ENCODE measurements at places on chromosomes 2 and 18.

GRCh38 chr2:138087751-138088593, 123.7 kb downstream of the HNMT start:
- DNase-seq, result no peak

DNA sequence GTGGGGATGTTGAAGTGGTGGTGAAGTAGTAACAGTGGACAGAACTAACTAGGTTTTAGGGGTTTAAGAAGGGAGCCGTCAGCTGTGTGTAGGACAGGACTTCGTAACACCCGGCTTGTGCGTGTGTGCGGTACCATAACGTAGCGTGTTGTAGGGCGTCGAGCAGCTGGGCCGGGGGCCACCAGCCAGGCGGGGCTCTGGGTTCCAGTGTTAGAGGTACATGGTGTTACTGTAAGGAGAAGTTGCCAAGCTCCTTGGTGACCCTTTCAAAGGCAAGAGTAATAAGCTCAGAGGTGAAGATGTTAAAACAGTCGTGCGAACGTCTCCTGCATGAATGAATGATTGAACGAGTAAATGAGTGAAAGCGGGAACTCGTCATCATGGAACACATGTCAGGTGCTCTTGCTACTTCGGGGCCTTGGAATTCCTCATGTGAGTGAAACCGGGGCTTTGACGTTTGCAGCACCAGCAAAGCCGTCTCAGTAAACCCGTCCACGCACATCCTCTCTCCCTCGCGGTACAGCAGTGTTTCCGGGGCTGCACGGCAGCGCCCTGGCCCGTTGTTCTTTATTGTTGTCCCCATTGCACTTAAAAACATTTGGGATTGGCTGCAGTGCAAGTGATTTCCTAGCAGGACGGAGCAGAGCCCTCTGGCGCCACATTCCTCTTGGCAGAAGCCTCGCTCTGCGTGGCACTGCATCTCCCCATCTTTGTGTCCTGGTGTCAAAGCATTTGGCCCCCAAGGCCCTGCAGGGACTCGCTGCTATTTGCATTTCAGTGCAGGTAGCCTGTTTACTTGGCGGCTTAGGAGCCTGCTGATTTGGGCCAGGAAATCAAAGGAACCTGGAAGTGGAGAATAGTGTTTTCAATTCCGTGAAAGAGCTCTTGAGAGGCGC, 115.0 kb downstream of the GBX2 start:
- no peak for DNase-seq

DNA sequence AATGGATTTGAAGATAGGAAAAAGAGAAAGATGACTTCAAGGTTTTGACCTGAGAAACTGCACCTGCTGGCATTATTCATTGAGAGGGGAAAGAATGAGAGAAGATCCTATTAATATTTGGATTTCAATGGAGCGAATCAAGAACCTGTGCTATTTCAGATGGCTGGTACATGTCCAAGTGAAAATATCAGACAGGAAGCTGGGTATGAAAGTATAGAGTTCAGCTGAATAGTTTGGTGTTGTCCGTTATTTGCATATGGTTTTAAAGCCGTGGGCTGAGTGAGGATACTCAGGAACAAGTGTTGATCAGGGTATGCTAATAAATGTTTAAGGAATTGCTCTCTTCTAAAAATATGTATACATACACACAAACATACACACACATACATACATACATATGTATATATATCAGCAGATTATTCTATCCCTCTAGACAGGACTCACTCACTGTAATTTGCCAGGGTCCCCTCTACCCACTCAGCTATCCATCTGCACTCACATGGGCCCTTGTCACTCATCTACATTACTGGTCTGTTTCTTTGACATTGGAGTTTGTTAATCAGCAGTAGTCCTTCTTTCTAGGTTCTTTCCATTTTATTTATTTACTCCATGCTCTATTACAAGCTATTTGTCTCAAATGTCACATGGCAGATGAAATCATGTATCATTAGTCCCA, 33.9 kb upstream of the IKZF2 start:
- no peak for DNase-seq

- DNase-seq, result no peak
Measured at GRCh38 chr18:47081578-47081977, 46.2 kb upstream of the ELOA2 start.

DNA sequence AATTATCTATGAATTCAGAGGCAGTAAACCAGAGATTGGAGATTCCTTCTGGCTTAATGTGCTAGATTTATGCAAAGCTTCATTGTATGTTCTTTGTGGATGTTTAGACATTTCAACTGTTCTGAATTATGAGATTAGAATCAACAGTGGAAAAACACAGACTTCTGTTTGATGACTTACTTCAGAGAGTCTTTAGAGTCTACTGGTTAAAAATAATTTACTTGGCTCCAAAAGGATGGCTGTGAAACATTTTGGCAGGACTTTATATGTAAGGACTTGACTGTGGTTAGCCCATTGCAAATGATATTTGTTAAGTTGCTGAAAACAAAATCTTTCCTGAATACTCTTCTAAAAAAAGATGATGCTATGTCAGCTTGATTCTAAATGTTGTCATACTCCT, 25.5 kb upstream of the LRRC30 start:
- no peak for DNase-seq

GRCh38 chr2:8432706-8433336, 249.0 kb upstream of the ID2 start:
- DNase-seq, result no peak

DNA sequence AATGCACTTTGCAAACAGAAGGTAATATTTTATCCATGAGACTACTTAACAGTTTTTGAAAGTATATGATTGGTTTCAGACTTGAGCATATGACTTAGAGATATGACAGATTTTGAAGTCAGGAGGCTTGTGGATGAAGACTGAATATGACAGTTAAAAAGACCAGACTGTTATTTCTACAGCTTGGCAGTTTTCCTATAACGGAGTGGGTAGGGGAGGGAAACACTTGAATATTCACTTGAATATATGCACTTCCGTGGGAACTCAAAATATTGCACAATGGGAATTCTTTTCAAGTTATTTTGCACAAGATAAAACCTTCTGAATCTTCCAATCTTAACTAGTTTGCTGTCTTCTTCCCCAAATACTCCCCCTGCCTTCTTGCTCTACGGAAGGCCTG, 64.6 kb upstream of the ACKR3 start:
- DNase-seq, result no peak

- no peak for DNase-seq
Measured at GRCh38 chr18:26999797-27000196, 134.3 kb upstream of the AQP4 start.

DNA sequence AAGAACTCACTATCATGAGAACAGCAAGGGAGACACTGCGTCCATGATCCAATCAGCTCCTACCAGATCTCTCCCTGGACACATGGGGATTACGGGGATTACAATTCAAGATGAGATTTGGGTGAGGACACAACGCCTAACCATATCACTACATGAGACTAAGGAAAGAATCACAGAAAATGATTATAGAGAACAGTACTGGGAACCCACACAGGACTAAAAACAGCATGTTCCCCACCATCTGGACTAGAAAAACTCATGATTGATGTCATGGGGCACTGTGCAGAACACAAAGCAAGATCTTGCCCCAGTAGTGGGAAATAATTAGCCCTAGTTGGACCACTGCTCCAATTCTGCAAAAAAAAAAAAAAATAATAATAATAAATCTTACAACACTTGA, 63.5 kb downstream of the HIBCH start:
- DNase-seq, result no peak

DNA sequence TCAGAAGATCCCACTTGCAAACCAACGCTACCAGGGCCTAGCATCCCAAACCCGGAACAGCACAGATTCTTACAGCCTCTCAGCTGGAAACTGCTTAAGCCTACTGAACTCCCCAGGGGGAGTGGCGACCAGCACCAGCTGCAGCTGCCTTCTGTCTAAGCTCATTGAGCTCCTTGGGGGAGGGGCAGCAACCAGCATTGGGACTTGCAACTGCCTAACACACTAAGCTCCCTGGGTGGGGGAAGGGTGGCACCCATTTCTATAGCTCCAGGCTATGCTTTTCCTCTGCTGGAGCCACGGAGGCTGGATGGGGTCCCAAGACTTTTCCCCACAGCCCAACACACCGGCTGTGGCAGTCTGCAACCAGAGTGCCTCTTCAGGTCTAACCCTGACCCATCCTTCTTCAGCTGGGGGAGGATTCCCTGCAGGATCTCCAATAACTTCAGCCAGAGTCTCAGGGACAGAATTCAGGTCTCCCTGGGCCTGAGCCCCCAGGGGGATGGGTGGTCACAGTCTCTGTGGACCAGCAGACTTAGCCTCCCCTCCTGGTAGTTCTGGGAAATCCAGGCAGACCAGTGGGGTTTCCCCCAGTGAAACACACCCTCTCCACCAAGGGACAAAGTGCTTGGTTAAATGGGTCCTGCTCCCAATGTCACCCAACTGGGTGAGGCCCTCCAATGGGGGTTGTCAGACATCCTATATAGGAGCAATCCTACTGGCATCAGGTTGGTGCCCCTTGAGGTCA, 45.9 kb upstream of the ITGA4 start:
- no peak for DNase-seq

DNA sequence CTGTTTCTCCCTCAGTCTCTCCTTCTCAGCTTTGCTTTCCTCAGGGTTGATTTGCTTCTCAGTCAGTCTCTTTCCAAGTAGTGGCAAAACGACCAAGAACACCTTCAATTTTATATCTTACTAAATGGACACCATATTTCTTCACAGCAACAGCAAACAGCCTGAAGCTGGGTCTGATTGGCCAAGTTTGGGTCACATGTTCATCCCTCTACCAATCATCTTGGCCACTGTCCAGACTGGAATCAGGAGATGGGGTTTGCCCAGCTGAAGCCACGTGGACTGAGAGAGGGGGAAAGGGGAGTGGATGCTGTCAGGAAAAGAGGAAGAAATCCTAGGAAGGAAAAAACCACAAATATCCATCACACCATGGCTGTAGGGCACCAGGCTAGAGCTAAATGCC, 42.0 kb upstream of the ACMSD start:
- no peak for DNase-seq

GRCh38 chr2:85340034-85340892, 12.5 kb upstream of the TGOLN2 start:
- no peak for DNase-seq

GRCh38 chr18:76499637-76500340, 4.7 kb upstream of the ZNF516 start:
- no peak for DNase-seq

DNA sequence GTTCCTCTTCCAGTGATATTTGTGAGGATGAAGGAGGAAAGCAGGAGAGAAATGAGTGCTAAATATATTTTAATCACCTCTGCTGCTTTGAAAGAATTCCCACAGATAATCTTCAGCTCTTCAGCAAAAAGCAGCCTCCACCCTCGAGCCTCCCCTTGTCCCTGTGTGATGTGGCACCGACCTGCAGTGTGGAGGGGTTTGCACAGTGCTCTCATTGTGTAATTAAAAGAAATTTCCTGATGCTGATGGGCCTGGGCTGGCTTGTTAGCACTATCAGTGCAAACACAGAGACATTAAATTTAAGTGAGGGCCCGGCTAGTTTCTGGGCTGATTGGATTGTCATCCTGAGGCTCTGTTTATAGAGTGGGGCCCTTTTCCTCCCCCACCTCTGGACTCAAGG, 53.4 kb downstream of the KIF5C start:
- DNase-seq, result no peak

DNA sequence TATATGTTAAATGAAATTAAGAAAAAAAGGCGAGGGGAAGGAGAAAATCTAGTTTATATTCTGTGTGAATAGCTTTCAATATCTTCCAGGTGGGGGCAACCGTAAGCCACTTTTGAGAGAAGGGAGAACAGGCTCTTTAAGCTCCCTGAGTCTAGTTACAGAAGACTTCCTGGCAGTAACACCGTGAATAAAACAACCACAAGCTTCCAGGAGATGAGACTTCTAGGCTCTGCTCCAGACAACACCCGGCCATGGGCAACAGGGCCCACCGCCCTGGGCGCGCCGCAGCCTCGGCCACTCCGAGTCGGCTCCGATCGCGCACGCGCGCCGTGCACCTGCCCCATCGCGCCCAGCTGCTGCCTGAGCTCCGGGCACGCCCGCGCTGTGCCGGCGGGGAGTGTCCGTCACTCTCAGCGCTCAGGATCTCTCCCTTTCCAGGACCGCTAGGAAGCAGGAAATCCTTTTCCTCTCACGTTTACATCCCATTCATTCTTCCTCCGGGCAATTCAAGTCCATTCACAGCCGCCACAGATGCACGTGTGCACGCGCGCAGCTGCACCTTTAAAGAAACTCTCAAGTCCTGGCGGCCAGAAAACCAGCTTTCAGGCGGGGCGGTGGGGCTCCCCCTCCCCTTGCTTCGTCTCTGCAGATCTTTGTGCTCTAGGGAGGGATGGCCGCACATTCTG, 19.4 kb upstream of the PAX3 start:
- DNase-seq, result no peak

DNA sequence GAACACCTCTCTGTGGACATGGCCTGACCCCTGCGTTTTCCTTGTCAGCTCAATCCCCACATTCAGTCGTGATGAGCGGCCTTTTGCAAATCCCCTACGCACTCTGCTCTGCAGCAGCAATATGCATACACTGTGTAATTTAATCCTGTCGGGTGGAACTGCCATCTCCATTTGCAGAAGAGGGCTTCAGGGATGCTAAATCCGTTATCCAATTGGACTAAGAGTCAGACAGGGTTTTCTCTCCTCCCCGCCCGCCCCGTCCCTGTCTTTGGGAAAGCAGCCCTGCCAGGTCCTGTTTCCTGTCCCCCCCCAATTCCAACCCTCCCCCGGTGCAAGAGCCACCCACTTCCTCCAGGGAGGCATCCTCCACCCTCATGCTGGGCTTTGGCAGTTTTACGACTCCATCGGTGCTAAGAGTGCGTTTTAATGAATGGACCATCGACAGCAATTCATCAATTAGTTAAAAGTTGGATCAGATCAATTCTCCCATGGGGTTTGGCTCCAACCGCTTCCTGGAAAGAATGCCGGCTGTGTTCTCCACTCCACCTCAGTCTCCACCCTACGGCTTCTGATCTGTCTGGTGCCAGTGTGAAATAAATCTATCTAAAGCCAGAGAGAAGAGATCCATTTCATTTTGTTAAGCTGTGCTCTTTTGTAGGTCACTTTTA, 53.5 kb upstream of the ASAP2 start:
- no peak for DNase-seq

DNA sequence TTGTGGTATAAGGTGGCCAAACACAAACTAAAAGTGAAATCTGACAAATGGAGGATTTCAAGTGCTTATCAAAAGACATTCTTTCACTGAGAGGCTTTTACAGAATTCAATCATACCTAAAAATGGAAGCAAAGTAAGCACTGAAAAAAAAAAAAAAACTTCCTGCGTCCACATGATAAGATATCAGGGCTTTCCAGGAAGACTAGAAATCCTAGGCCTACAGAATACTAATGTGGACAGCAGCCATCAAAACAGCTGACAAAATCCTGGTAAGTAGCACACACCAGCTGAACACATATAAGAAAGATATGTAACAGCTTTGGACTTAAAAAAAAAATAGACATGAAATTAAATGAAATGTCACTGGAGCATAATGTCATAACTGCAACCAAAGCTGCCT, 178.2 kb downstream of the SUCLG1 start:
- DNase-seq, result no peak

- DNase-seq, result no peak
Measured at GRCh38 chr18:77250926-77251729, 1.5 kb downstream of the GALR1 start.

GRCh38 chr2:12797815-12798214, 81.1 kb downstream of the TRIB2 start:
- DNase-seq, result no peak
